Body of pancreas (tissue), 4 donors: ENCODE measurements at places on chromosomes 6 and 20. TPM values are rescaled to one million over a fixed set of nuclear protein-coding genes. Genes with fewer than 3 reads are reported as not detected.

Gene PDYN
- total RNA-seq, result not detected

Gene PRDM1
- total RNA-seq, result 2.6 TPM

Gene FOXA2
- total RNA-seq, result 42.5 TPM

Gene SPDEF
- total RNA-seq, result not detected

Gene TSPO2
- not detected for total RNA-seq

Gene PGC
- 91.1 TPM for total RNA-seq

Gene BPIFB2
- total RNA-seq, result not detected

Gene ERVFRD-1
- not detected for total RNA-seq

Gene PSORS1C2
- total RNA-seq, result not detected

Gene TXLNB
- not detected for total RNA-seq

Gene SLC17A3
- not detected for total RNA-seq

Gene TLDC2
- not detected for total RNA-seq

Gene ARMH2
- total RNA-seq, result not detected

DNA sequence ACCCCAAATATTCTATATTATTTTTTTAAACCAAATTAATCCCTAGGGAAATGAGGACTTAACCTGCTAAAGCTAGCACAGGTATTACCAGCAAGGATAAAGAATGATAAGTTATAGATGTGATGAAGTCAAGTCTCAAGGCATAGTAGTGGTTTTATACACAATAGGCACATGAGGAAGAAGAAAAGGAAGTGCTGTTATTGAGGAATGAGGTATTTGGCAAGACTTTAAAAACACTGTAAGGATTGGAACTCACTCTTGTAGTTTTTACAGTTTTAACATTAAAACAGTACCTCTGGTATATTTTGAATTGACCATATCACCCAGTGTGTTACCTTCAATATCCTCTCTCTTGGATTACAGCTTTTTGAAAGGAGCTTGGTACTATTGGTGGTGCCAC, 54.6 kb downstream of the PHF3 start:
- H3K4me3 ChIP-seq, result no peak overlapping the region
- no peaks in the 10 kb centered on the region for H3K27me3 ChIP-seq
- no peak overlapping the region for H3K27ac ChIP-seq
- DNase-seq, result no peak
- peaks cover 8% of the 10 kb centered on the region for H3K4me1 ChIP-seq

- peak; percentile 61 for DNase-seq
- H3K27me3 ChIP-seq, result no peaks in the 10 kb centered on the region
- H3K27ac ChIP-seq, result no peak overlapping the region
- H3K4me3 ChIP-seq, result no peak overlapping the region
- no peaks in the 10 kb centered on the region for H3K4me1 ChIP-seq
Measured at GRCh38 chr20:57622579-57623381, 2.6 kb upstream of the ZBP1 start.

- H3K36me3 ChIP-seq, result no peaks in the 10 kb centered on the region
- no peak overlapping the region for H3K4me3 ChIP-seq
- no peaks in the 10 kb centered on the region for H3K4me1 ChIP-seq
Measured at GRCh38 chr20:54078296-54078984, 8.0 kb upstream of the BCAS1 start.

- H3K27ac ChIP-seq, result no peak overlapping the region
- H3K4me1 ChIP-seq, result peaks cover 17% of the 10 kb centered on the region
- H3K36me3 ChIP-seq, result no peaks in the 10 kb centered on the region
- H3K27me3 ChIP-seq, result no peaks in the 10 kb centered on the region
Measured at GRCh38 chr6:158867381-158868121, 48.4 kb upstream of the EZR start.

DNA sequence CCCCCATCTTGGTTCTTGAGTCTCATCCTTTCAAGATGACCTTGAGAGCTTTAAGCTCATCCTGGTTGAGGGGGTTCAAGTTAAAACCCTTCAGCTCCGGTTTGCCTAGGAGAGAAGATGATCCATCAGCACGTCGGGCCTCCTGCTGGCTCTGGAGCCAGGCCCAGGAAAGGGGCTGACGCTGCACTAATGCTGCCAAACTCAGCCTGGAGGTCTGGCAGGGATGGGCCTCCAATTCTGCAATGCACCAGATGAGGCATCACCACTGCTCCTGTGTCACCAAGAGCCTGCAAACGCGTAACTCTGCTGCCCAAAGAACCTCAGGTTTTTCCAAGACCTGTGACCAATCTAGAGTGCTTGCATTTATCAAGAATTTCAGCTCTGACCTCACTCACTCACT, 6.1 kb downstream of the PDRG1 start:
- DNase-seq, result no peak
- peaks cover 28% of the 10 kb centered on the region for H3K36me3 ChIP-seq
- H3K27me3 ChIP-seq, result no peaks in the 10 kb centered on the region
- H3K27ac ChIP-seq, result no peak overlapping the region
- H3K4me3 ChIP-seq, result no peak overlapping the region

DNA sequence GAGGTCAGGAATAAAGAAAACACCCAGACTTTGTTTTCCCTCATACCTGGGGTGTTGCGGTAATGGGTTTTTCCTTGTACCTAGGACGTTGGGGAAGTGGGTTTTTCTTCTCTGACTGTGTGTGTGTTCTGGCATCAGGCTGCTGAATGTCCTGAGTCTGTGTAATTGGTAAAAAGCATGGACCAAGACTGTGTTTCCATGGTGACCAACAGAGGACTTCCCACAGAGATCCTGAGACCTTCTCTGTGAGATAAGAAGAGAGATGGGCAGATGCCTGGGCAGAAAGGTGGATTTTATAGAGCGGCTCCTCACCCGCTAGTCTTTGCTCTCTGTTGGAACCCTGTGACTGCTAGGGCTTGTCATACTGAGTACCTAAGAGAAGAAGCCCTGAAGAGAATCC, 135.4 kb upstream of the GGTLC1 start:
- no peak overlapping the region for H3K4me3 ChIP-seq
- no peaks in the 10 kb centered on the region for H3K27me3 ChIP-seq
- H3K4me1 ChIP-seq, result no peaks in the 10 kb centered on the region

GRCh38 chr20:61533231-61533631, 281.2 kb downstream of the CDH4 start:
- H3K27ac ChIP-seq, result no peak overlapping the region
- no peak overlapping the region for H3K4me3 ChIP-seq
- no peaks in the 10 kb centered on the region for H3K27me3 ChIP-seq
- no peaks in the 10 kb centered on the region for H3K4me1 ChIP-seq
- H3K36me3 ChIP-seq, result no peaks in the 10 kb centered on the region

GRCh38 chr6:24931296-24931695, 4.5 kb downstream of the RIPOR2 start:
- no peak overlapping the region for H3K27ac ChIP-seq
- no peak for DNase-seq
- no peak overlapping the region for H3K4me3 ChIP-seq
- H3K36me3 ChIP-seq, result no peaks in the 10 kb centered on the region

- no peak for DNase-seq
- H3K36me3 ChIP-seq, result no peaks in the 10 kb centered on the region
- H3K4me3 ChIP-seq, result no peak overlapping the region
- no peak overlapping the region for H3K27ac ChIP-seq
Measured at GRCh38 chr6:106383573-106383972, 23.1 kb downstream of the CRYBG1 start.

DNA sequence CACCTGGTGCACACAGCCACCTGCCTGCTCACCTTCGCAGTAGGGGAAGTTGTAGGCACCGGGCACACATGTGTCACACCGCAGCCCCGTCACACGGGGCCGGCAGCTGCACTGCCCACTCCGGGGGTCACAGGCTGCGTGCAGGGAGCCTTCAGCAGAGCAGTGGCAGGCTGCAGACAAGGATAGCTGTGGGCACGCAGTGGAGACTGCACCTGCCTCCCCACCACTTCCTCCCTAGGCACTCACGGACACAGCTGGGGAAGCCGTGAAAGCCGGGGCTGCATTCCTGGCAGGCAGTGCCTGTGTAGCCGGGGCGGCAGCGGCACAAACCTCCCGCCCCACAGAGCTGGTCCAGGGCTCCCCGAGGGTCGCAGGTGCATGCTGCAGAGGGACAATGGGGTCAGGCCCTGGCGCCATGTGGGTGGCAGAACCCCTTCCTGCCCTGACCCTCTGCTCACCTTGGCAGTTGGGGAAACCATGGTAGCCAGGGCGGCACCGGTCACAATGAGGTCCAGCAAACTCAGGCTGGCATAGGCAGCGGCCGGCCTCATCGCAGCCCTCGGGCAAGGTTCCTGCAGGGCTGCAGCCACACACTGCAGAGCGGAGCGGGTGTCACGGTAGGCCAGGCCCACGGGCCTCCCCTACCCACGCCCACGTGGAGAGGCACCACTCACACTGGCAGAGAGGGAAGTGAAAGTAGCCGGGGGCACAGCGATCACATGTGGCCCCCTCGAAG, 29.4 kb downstream of the LAMA5 start:
- peaks cover 18% of the 10 kb centered on the region for H3K36me3 ChIP-seq
- H3K4me3 ChIP-seq, result no peak overlapping the region

DNA sequence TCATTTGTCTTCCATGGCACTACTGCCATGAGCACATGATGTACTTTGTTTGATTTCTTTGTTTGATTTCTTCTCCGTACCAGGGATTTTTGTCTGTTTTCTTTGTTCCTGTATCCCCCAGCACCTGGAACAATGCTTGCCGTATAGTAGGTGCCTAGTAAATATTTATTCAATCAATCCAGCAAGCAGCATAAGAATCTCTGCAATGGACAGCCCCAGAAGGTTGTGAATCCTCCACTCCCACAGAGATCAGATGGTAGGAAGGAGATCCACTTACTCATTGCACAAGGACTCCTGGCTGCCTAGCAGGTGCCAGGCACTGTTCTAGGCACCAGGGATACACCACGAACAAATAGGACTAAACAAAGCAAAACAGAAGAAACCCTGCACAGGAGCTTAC, 6.7 kb upstream of the SYNJ2 start:
- H3K4me1 ChIP-seq, result peaks cover 7% of the 10 kb centered on the region
- no peaks in the 10 kb centered on the region for H3K36me3 ChIP-seq
- H3K27me3 ChIP-seq, result no peaks in the 10 kb centered on the region
- no peak for DNase-seq

DNA sequence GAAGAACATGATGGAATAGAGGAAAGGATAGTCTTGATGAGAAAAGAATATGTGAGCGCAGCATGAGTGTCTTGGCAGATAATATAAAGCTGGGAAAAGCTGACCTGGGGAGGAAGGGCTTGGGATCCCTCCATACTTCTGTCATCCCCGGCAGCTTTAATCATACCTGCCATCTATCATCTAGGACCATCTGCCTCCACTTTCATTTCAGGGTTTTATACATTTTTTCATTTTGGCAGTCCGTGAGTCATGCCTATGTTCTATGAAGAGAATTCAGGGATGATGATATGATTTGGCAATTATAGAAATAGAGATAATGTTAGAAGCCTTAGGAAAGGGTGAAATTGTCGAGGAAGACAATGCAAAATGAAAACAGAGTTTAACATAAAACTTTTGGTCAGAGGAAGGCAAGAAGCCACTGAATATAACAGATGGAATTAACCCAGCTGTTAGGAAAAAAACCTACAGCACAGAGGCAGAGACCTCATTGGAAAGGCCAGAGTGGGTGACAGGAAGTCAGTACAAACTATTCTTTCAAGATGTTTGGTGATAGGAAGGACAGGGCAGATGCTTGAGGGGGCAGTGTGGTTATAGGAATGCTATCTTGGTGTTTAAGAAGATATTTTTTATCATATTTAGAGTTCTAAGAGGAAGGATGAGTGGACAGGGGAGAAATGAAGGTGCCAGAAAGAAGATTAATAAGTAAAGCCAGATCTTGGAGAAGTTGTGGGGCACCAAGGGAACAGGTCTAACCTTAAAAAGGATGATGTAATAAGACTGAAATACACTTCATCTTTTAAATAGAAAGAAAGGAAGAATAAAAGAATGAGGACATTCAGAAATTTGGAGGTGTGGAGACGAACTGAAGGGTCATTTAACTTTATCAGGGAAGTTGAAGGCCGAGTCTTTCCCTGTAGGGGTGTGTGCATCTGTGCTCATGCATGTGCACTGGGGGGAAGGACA, 37.8 kb downstream of the MARCKS start:
- no peak overlapping the region for H3K4me3 ChIP-seq
- no peaks in the 10 kb centered on the region for H3K27me3 ChIP-seq
- no peak overlapping the region for H3K27ac ChIP-seq
- H3K4me1 ChIP-seq, result no peaks in the 10 kb centered on the region
- H3K36me3 ChIP-seq, result no peaks in the 10 kb centered on the region

- no peaks in the 10 kb centered on the region for H3K36me3 ChIP-seq
- peak; percentile 53 for DNase-seq
- H3K4me1 ChIP-seq, result peaks cover 24% of the 10 kb centered on the region
- H3K27ac ChIP-seq, result no peak overlapping the region
- no peak overlapping the region for H3K4me3 ChIP-seq
- no peaks in the 10 kb centered on the region for H3K27me3 ChIP-seq
Measured at GRCh38 chr20:35307666-35308653, 15.7 kb upstream of the FAM83C start.

DNA sequence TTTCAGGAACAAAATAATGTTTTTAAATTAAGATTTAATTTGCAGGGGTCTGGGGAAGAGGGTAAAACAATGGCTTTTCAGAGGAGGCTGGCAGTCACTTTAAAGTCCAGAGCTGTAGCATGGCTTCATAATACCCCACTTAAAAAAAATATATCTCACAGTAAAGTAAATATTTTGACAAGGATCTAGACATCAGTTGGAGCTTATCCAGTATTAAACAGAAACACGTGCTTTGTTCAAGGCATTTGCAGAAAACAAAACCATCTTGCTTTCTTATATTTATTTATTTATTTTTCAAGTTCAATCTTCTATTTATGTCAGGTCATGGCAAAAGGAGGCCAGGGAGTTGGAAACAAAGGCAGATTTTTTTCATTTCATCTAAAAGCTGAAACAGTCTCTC, 53.3 kb upstream of the PRL start:
- H3K36me3 ChIP-seq, result no peaks in the 10 kb centered on the region
- H3K27ac ChIP-seq, result no peak overlapping the region
- H3K4me1 ChIP-seq, result no peaks in the 10 kb centered on the region
- H3K27me3 ChIP-seq, result no peaks in the 10 kb centered on the region
- H3K4me3 ChIP-seq, result no peak overlapping the region

GRCh38 chr6:16481697-16482399, 243.5 kb downstream of the GMPR start:
- H3K27ac ChIP-seq, result no peak overlapping the region
- no peaks in the 10 kb centered on the region for H3K36me3 ChIP-seq
- H3K4me1 ChIP-seq, result peaks cover 9% of the 10 kb centered on the region
- no peak for DNase-seq
- no peaks in the 10 kb centered on the region for H3K27me3 ChIP-seq

- no peaks in the 10 kb centered on the region for H3K36me3 ChIP-seq
- no peaks in the 10 kb centered on the region for H3K27me3 ChIP-seq
- no peak overlapping the region for H3K4me3 ChIP-seq
- no peak for DNase-seq
Measured at GRCh38 chr6:10323018-10323417, 91.9 kb downstream of the TFAP2A start.

- H3K27ac ChIP-seq, result no peak overlapping the region
- H3K36me3 ChIP-seq, result no peaks in the 10 kb centered on the region
- H3K4me1 ChIP-seq, result no peaks in the 10 kb centered on the region
- H3K27me3 ChIP-seq, result no peaks in the 10 kb centered on the region
Measured at GRCh38 chr20:42406826-42407225, 782.9 kb downstream of the PTPRT start.

DNA sequence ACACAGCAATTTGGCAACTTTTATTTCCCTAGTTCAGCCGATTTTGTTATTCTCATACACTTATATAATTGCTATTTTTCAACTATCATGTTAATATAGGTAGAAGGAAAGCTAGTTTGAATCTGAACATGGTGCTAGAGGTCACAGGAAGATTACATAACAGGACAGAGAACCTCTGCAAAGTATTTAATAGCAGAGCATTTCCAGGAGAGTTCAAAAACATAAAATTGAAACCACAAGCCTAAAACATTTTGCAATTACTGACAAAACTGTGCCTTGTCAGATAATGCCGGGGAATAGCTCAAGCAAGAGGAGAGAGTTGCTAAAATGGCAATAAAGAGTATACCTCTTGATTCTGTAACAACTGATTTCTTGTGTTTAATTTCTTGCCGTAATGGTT, 70.8 kb downstream of the TFAP2B start:
- H3K4me3 ChIP-seq, result no peak overlapping the region
- DNase-seq, result no peak
- H3K27ac ChIP-seq, result no peak overlapping the region
- no peaks in the 10 kb centered on the region for H3K4me1 ChIP-seq
